Colonic mucosa (tissue), 4 donors: ENCODE measurements at places on chromosomes 3 and 15. TPM values are rescaled to one million over a fixed set of nuclear protein-coding genes. Genes with fewer than 3 reads are reported as not detected.

- H3K36me3 ChIP-seq: peaks cover 4% of the 10 kb centered on the region
- H3K4me3 ChIP-seq: no peak overlapping the region
- DNase-seq: no peak
- no peaks in the 10 kb centered on the region for H3K4me1 ChIP-seq
These were observed 27.0 kb downstream of the SLC30A4 start for GRCh38 chr15:45495588-45495987.

Gene PRTG
- 1.2 TPM for total RNA-seq

Gene MRPL46
- total RNA-seq: 20.6 TPM

Gene SPINK8
- not detected for total RNA-seq
